ENCODE measurements at places on chromosomes 7 and 10.

GRCh38 chr10:7625836-7626235 lies 40.9 kb downstream of the ITIH5 start:
- no peak for DNase-seq

GRCh38 chr7:79282070-79282694 lies 171.3 kb downstream of the MAGI2 start:
- DNase-seq: peak; percentile 34

GRCh38 chr10:103472005-103472404 lies 7.0 kb downstream of the CALHM3 start:
- DNase-seq: no peak

DNA sequence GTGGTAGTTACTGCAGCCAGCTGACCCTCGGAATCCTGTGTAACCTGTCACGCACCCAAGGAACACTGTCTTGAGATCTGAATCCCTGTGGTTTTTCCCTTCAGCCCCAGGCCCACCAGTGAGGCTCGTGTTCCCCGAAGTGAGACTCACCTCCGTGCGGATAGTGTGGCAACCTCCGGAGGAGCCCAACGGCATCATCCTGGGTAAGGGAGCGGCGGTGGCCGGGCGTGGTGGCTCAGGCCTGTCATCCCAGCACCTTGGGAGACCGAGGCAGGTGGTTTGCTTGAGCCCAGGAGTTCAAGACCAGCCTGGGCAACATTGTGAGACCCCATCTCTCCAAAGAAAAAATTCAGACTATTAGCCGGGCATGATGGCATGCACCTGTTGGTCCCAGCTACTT lies 549.9 kb upstream of the FOXK1 start:
- no peak for DNase-seq

DNA sequence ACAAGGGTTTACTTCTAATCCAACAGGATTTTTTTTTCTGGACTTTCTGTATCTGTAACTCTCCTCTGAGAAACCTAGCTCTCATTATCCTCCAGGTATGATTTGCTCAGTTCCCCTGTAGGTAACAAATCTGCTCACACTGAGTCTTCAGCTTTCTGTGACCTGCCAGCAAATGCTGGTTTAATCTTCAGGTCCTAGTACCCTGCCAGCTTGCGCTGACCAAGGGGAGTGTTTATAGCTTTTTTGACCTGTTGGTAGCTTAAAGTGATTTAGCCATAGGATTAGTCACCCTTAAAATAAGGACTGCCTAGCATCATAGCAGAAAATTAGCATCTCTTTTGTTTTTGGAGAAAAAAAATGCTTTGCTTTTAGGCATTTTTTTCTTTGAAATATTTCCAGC lies 22.4 kb downstream of the SND1 start:
- no peak for DNase-seq

GRCh38 chr10:81564143-81564542 lies 310.9 kb upstream of the NRG3 start:
- no peak for DNase-seq

- no peak for DNase-seq
These were observed 68.3 kb downstream of the MINDY3 start for GRCh38 chr10:15791816-15792524.

GRCh38 chr10:120042705-120043104 lies 150.2 kb downstream of the SEC23IP start:
- DNase-seq: no peak

DNA sequence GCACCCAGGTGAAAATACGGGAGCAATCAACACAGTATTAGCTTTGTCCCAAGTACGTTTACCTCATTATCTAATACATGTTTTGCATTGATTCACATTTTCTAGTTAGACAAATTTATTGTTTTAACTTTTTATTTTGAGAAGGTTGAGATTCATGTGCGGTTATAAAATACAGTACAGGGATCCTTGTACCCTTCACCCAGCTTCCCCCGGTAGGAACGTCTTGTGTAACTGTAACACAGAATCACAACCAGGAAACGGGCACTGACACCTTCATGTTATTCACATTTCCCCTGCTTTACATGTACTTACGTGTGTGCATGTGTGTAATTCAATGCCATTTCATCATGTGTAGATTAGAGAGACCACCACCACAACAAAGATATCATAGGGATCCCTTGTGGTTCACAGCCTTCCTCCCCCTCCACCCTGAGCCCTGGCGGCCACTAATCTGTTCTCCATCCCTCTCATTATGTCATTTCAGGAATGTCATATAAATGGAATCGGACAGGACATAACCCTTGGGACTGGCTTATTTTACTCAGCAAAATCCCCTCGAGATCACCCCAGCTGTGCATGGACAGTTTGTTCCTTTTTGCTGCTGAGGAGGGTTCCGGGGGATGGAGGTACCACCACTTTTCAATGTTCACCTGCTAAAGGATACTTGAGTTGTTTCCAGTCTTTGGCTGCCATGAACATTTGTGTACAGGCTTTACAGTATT lies 46.5 kb upstream of the C10orf71 start:
- DNase-seq: no peak

DNA sequence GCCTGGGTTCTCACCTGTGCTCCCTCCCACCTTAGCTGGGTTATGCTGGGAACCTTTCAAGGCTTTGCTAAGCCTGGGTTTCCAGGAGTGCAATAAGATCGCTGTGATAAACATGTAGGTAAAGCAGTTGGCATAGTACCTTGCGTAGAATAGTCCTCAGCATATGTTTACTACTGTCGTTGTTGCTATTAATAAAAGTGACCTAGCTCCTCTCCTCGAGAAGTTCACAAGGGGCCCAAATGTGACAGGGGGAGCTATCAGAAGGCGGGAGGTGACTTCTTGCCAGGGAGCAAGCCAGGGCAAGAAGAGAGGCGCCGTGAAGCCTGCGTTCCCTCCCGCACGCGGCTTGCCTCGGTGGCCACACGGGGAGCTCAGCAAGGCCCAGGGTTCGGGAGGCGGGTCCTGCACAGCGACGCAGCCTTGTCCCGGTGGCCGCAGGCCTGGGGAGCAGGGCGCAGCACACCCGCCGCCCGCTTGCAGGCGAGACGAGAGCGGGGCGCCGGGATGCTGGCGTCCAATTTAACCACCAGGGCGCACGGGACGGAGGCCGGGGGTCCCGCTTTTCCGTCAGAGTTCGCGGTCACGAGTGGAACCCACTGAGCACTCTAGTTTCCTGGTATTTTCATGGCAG lies 106.2 kb downstream of the SNX10 start:
- no peak for DNase-seq

GRCh38 chr7:139396323-139396951 lies 36.7 kb downstream of the LUC7L2 start:
- DNase-seq: no peak

- no peak for DNase-seq
These were observed 88.4 kb upstream of the PPIF start for GRCh38 chr10:79258894-79259293.

DNA sequence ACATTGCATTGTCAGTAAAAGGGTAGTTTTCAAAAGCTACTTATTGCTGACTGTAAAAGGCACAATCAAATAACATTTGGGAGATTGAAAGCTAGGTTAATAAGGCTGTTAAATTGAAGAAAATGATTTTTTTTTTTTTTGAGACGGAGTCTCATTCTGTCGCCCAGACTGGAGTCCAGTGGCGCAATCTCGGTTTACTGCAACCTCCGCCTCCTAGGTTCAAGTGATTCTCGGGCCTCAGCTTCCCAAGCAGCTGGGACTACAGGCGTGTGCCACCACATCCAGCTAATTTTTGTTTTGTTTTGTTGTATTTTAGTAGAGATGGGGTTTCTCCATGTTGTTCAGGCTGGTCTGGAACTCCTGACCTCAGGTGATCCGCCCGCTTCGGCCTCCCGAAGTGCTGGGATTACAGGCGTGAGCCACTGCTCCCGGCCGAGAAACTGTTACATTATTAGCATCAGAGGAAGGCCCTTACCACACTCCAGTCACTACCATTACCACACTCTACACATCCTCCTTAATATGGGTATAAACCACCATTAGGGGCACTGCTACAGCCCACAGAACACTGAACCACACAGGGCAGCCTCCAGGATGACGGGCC lies 1.0 kb downstream of the CYP51A1 start:
- peak; percentile 32 for DNase-seq

DNA sequence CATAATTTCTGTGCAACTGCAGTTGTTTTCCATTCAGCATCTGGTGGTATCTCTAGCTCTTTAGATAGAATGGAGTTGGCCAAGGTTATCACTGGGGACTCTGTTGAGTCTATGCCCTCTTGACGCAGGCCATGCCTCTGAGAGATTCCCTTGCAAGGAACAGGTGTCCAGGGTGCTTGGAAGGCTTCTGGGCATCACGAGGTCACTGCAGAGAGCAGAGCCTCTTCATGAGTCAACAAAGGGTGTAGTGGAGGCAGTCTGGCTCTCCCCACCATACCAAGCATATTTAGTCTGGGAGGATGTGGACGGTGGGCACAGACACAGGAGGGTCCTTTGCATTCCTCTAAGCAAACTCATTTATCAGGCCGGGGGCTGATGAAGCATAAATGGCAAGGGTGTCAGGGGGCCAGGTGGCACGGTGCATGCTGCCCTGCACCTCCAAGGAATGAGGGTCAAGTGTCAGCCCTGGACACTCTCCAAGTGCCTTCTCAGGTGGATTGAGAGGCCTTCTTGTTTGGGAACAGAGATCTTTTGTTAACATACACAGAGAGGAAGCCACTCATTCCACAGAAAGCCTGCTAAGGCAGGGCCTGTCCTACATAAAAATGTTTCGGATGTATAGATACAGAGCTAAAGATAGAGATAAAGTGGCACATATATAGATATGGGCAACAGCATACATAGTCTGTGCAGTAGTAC lies 328.6 kb downstream of the INHBA start:
- no peak for DNase-seq

DNA sequence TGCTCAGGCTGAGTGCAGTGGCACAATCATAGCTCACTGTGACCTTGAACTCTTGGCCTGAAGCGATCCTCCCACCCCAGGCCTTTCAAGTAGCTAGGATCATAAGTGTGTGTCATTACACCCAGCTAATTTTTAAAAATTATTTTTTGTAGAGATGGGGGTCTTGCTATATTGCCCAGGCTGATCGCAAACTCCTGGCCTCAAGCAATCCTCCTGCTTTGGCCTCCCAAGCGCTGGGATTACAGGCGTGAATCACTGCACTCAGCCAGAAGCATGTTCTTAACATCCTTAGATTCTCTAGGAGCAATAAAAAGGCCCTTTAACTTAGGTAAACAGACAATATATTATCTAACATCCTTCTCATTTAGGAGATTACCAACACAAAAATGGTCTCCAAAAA lies 38.3 kb upstream of the EFCAB10 start:
- no peak for DNase-seq

GRCh38 chr7:22601812-22602565 lies 102.0 kb upstream of the STEAP1B start:
- DNase-seq: peak; percentile 71

DNA sequence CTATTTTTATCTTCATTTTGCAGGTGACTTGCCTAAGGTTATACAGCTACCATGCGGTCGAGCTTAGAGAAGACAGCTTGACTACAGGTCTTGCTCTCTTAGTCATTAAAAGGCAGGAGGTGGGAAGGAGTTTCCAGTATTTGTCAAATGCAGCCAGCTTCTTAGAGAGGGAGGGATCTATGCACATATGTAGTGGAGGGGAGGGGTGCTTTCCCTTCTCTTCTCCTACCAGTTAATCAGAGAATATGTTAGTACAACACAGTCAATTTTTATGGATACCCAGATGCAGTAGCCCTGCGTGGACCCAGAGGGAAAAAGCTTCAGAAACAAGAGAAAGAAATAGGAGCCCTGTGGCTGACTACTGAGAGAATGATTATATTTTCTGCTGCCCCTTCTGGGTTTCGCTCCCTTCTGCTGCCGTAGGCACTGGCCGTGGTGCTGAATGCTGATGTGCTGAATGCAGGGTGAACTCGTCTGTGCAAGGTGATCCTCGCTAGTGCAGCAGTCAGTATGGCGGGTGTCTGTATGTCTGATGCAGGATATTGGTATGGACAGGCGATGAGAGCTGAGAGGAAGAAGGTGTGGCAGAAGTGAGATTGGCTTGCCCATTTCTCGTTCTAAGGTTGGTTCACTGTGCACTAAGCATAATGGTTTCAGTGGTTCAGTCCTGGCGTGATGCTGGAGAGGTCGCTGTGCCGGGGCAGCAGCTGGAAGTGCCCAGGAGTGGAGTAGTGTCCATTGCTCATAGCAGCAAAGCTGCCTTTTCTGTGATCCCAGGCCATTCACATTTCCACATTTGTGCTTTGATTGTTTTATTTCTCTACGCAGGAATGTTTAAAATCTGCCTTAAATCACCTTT lies 189.2 kb upstream of the PODXL start:
- no peak for DNase-seq

- DNase-seq: no peak
These were observed 6.5 kb downstream of the BAG3 start for GRCh38 chr10:119657725-119658124.

- no peak for DNase-seq
These were observed 87.1 kb upstream of the AFAP1L2 start for GRCh38 chr10:114491419-114491818.

DNA sequence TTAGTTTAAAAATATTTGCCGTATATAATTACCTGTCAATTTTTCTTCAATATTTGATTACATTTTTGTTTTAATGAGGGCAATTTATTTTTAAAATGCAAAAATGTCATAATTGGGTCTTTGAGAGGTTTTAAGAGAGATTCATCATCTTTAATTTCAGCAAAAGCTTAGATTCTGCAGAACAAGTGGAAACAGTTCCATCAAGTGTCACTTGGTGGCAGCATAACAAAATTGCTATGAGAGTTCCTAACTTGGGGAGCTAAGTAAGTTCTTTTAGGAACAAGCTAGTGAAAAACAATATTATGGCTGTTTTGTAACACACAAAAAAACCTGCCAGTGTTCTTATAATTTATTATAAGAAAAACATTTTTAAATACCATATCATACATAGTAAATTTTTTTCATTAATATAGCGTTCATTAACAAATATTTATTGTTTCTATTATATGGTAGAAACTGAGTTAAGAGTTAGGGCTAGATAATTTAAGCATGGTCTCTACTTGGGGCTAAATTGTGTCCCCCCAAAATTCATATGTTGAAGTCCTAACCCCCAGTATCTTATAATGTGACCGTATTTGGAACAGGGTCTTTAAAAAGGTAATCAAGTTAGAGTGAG lies 155.2 kb downstream of the MAGI2 start:
- DNase-seq: peak; percentile 43

GRCh38 chr10:122093076-122093475 lies 104.1 kb downstream of the TACC2 start:
- DNase-seq: no peak

GRCh38 chr10:111493024-111493625 lies 416.3 kb downstream of the ADRA2A start:
- no peak for DNase-seq

DNA sequence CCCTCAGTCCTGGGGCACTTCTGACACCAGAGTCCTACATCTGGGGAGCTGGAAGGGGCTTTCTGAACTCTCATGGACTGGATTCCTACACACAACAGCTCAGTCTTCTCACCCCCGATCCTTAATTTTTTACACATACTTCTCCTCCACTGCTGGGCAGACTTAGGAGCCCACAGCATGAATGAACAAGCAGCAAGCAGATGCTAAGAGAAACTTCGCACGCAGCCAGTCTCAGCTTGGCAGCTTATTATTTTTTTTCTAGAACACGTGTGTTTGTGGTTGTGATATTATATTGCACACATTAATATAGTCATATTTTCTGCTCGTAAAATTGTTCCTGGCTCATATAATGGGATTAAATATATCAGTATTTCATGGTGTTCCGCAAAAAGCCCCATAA lies 50.9 kb upstream of the LOXL4 start:
- no peak for DNase-seq
